ENCODE measurements at places on chromosomes 3 and 15.

GRCh38 chr3:159593927-159594605, 394.6 kb upstream of the IL12A start:
- DNase-seq = no peak

GRCh38 chr3:39147711-39148434, 5.5 kb downstream of the CSRNP1 start:
- no peak for DNase-seq

- DNase-seq = no peak
Measured at GRCh38 chr15:40452296-40453090, 11.7 kb downstream of the BAHD1 start.

DNA sequence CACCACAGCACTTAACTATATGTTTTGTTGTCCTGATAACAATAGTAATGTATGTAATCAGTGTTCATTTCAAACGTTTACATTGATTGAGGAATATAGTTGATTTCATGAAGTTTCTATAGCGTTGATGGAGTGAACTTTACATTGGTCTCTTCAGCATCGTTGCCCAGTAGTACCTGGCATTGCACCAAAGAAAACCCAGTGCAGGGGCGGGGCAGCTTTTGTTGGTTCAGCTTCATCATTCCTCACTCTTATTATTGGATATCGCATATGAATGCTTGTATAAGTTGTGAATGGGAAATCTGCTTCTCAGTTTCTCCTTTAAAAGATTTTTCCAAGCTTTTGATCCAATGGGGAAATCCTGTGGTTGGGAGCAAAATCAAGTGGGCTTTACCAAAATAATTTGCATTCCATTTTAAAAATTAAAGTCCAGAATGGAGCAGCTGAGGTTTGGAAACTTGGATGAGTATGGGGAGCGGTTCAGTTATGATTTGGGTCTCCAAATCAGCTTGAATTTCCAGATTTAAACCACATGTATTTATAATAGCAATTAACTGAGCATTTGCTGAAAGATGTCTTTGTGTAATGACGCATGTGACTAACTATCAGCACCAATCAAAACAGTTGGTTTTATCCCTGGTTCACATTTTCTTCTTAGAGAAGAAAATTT, 213.7 kb downstream of the ALCAM start:
- no peak for DNase-seq

GRCh38 chr15:55791551-55792400, 48.8 kb upstream of the PRTG start:
- DNase-seq = no peak

- no peak for DNase-seq
Measured at GRCh38 chr3:113927556-113927955, 20.3 kb upstream of the ZDHHC23 start.

DNA sequence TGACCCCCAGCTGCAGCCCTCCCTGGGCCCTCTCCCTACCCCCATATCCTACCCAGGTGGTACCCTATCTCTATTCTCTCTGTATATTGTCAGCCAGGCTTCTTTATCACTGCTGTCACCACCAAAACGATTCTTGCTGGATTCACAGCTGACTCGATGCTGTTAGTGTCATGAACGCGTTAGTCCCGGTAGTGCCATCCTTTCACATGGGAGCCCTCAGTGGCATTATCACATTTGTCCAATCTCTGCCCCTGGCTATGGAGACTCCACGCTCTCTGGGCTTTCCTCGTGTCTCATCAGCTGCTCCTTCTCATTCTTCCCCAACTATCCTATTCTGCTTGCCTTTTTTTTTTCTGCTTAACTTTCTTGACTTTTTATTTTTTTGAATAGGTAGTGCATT, 7.0 kb downstream of the SCAMP5 start:
- no peak for DNase-seq

DNA sequence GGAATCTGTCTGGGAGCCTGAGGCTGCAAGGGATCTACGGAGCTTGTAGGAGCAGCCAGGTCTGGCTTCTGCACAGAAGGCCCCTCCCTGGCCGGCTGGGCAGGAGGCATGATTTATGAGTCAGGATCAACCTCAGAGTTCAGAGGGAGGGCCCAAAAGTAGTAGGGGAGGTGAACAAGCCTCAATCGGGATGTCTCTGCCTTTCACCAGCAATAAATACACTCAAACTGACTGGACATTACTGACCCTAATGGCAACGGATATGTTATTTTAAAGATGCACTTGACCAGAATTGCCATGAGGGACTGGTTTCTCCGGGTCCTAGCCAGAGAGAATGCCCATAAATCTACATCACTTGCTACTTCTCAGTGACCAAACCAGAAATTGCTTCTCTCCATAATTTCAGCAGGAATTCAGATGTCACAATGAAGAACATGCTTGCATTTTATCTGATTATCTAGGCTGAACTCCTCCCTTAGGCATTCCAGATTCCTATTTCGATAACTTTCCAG, 109.6 kb upstream of the LMOD3 start:
- no peak for DNase-seq

GRCh38 chr15:34213690-34214089, 3.8 kb upstream of the KATNBL1 start:
- no peak for DNase-seq

DNA sequence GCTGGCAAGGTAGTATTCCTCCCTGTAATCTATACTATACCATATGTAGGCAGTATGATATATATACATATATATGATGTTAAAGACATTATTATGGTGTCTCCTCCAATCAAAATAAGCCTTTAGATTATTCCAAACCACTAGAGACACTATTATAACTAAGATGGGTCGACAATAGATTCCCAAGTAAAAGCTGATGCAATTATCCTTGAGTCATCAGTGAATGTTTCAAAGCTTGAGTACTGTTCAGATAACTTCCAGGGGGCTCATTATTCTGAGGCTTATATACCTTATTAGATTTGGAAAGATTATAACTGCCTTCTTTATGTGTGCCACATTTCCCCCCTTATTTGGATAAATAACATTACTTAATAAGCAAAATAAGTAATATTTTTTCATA, 11.9 kb upstream of the C3orf38 start:
- no peak for DNase-seq

- no peak for DNase-seq
Measured at GRCh38 chr3:37646865-37647264, 214.8 kb upstream of the CTDSPL start.

- DNase-seq = no peak
Measured at GRCh38 chr3:61683549-61684236, 122.3 kb downstream of the PTPRG start.

- no peak for DNase-seq
Measured at GRCh38 chr15:69858456-69858855, 239.3 kb downstream of the TLE3 start.

- DNase-seq = no peak
Measured at GRCh38 chr3:126527455-126528211, 3.7 kb downstream of the CHST13 start.

- no peak for DNase-seq
Measured at GRCh38 chr15:49718846-49719245, 98.0 kb downstream of the DTWD1 start.

DNA sequence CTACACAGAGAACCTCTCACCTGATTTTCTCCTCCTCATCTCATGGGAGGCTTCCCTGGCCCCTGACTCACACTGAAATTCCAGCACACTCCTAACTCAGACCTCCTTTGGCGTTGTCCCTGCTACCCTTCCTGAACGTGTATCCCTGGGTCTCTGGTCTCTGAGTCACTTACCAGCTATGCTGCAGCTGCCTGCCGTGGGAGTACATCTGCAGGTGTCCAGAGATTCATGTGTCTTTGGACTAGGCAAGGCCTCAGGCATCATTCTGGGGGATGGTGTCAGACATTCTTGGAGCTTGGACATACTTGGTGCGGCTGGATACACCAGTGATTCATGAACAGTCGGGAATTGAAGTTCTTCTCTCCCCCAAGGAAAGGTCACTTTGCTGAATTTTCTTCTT, 148.8 kb upstream of the TRIM42 start:
- DNase-seq = no peak

GRCh38 chr3:171427771-171428320, 32.4 kb downstream of the TNIK start:
- DNase-seq = no peak

DNA sequence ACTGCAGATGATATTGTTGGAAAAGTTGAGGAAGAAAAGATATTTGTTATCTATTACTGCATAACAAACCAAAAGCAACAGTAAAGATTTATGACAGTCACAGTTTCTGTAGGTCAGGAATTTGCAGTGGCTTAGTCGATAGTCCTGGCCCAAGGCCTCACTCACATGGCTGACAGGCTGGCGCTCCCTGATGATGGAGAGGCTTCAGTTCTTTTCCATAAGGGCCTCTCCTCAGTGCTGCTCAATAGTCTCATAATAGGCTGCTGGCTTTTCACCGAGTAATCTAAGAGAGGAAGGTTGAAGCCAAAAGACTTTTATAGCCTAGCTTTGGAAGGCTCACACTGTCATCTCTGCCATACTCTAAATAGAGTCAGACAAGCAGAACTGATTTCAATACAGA, 17.7 kb downstream of the IREB2 start:
- no peak for DNase-seq

DNA sequence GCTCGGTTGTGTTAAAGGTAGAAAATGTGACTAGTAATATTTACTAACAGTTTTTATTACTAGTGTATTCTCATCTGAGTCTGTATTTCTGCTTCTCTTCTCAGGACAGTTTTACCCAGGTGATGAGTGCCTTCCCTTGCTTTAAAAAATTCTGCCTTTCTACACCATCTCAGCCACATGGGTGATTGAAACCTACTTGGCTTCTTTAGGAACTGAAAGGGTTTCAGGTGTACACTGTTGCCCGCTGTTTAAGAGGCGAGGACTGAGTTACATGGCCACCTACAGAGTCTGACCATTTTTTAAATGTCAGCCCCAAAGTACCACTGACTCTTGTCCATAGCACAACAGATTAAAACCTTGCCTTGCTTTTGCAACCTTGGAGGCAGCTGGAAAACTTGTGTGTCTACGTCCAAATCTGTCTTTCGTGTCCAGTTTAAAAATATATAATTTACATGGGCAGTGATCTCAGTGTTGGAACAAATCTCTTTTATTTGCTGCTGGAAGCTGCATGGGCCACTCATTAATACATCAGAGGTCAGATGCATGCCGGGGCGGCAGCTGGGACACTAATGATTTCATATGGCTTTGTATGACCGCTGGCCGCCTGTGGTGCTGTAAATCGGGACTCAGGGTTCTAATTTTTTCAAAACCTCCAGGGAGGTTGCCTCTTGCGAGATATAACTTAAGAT, 44.6 kb downstream of the TRIM71 start:
- no peak for DNase-seq

DNA sequence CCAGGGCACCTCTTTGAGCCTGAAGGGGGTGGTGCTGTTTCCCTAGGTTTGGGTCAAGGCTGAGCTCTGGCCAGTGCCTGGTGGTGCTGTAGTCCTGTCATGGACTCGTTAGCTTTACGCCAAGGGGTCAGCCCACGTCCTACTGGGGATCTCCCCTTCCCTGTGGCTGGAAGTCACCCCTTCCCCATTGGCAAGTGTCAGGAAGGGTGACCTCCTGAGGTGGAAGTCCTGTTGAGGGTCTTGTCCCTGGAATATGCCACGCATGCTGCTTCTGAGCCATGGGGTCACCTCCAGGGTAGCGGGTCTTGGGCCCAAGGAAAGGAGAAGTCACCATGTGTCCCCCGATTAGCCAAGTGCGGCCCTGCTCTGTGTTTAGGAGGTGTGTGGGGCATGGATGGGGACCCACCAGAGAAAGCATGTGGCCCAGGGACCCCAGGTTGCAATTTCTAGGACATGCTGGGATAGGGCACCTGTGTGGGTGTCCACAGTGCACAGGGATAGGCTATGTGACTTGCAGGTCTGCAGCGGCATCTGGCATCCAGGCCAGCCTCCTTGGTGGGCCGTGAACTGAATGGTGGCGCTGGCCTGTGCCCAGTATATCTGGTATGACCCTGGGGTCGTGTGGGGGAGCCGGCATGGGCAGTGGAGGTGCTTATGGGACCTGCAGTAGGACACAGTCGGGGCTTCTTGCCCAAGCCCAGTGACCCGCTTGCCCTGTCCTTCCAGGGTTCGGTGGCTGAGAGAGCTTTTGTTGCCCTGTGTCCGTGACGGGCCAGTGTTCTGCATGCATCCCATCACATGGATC, 226.7 kb downstream of the SNRPN start:
- no peak for DNase-seq

DNA sequence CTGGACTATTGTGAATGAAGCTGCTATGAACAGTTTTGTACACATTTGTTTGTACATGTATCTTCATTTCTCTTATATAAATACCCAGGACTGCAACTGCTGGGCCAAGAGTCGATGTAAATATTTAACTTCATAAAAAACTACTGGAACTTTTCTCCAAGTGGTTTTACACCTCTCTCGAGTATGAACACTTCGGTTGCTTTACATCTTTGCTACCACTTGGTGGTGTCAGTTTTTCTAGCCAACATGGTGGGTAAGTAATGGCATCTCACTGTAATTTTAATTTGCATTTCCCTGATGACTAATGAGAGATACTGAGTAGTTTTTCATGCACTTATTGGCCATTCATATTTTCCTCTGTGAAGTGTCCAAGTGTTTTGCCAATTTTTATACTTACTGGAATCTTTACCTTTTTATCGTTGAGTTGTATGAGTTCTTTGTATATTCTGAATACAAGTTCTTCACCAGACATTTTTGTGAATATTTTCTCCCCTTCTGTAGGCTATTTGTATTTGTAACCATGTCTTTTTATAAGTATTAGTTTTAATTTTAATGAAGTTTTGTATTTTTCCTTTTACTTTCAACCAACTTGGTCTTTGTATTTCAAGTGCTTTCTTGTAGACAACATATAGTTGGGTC, 44.4 kb downstream of the PCOLCE2 start:
- DNase-seq = peak; percentile 22

DNA sequence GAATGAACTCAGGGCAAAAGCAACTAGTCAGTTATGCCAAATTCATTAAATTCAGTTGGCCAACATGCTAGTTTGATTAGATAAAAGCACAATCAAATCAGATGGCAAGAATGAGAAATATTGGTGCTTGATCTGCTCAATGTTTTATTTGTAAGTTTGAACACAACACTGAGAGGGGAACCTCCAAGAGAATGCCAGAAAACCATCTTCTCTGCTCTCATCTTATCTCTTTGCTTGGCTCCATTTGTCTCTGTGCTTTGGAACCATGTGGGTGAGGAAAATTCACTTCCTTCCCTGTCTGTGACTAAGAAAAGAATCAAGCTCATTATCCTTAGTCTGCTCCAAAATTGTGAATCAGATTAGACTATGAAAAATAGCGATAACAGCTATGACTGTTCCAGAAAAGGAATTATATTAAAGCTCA, 43.6 kb upstream of the DCBLD2 start:
- no peak for DNase-seq

DNA sequence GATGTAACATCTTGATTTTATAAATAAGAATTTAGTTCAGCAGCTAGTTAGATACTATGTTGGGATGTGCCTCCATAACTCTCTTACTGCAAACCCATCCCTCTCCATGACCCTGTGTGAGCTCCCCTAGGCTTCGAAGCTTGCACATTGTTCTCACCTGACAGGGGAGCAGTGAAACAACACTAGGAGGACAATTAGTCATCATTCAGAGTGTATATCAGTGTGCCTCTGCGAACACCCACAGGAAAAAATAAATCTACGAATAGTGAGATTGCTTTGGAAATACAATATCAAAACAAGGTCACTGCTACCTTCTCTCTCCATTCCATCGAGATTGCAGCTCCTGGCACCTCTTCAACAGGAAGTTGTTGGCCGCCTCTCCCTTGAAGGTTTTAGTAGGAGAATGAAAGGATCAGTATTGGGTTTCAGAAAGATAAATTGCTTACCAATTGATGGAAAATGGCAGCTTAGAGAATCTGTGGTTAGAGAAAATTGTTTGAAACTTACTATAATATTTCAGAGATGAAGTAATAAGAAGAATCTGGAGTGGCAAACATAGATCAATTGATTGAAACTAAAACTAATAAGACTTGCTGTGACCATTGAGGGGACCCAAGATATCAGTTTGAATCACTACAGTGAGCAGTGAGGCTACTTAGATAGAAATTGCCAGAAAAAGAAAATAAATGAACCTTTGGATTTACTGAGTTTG, 103.2 kb downstream of the CHL1 start:
- DNase-seq = no peak
